Thyroid gland (tissue), 4 donors: ENCODE measurements at places on chromosomes 6 and 20. TPM values are rescaled to one million over a fixed set of nuclear protein-coding genes. Genes with fewer than 3 reads are reported as not detected.

VGLL2 gene
- total RNA-seq: not detected

- H3K36me3 ChIP-seq: no peaks in the 10 kb centered on the region
- H3K4me1 ChIP-seq: peaks cover 4% of the 10 kb centered on the region
- no peak for DNase-seq
- H3K27ac ChIP-seq: no peak overlapping the region
- no peaks in the 10 kb centered on the region for H3K27me3 ChIP-seq
Measured at GRCh38 chr6:150617496-150618460, 18.1 kb downstream of the PLEKHG1 start.

DNA sequence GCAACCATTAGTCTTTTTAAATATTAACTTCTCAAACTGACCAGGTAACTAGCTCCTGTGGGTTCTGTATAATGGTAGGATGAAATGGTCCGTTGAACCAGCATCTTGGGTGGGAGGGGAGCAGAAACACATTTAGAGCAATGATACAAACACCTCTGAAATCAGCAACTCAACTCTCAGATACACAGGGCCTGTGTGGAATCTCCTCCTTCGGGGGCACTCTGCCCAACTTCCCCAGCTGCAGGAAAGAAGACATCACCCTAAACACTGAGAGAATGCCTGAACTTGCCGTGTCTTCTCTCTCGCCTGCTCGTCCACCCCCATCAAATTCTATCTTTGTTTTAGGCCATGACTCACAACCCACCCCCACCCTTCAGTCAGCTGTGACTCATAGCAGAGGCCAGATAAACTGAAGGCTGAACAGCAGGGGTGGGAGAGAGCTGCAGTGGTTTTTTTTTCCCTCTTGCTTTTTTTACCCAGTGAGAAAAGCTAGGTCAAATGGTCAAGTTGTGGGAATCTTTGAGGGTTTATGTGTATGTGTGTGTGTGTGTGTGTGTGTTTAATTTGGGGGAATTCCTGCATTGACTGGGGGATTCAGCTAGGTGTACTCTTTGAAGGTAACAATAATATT is 593.4 kb upstream of the JAG1 start:
- no peak overlapping the region for H3K4me3 ChIP-seq
- no peaks in the 10 kb centered on the region for H3K27me3 ChIP-seq
- DNase-seq: no peak
- H3K36me3 ChIP-seq: no peaks in the 10 kb centered on the region
- no peak overlapping the region for H3K27ac ChIP-seq

SCUBE3 gene
- total RNA-seq: 119 TPM

DNA sequence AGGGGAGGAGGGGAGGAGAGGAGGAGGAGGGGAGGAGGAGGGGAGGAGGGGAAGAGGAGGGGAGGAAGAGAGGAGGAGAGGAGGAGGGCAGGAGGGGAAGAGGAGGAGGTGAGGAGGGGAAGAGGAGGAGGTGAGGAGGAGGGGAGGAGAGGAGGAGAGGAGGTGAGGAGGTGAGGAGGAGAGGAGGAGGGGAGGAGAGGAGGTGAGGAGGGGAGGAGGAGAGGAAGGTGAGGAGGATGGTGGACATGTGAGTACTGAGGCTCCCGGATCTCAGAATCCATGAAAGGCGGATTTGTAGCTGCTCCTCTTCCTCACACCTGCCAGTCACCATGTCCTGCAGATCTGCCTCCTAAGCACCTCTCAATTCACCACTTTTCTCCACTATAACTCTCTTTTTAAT is 59.8 kb downstream of the PSMB1 start:
- no peak overlapping the region for H3K4me3 ChIP-seq
- no peak overlapping the region for H3K27ac ChIP-seq
- no peaks in the 10 kb centered on the region for H3K36me3 ChIP-seq
- no peak for DNase-seq
- no peaks in the 10 kb centered on the region for H3K27me3 ChIP-seq
- no peaks in the 10 kb centered on the region for H3K4me1 ChIP-seq

SLC2A10 gene
- 33.7 TPM for total RNA-seq

C6orf132 gene
- 33.4 TPM for total RNA-seq

DNA sequence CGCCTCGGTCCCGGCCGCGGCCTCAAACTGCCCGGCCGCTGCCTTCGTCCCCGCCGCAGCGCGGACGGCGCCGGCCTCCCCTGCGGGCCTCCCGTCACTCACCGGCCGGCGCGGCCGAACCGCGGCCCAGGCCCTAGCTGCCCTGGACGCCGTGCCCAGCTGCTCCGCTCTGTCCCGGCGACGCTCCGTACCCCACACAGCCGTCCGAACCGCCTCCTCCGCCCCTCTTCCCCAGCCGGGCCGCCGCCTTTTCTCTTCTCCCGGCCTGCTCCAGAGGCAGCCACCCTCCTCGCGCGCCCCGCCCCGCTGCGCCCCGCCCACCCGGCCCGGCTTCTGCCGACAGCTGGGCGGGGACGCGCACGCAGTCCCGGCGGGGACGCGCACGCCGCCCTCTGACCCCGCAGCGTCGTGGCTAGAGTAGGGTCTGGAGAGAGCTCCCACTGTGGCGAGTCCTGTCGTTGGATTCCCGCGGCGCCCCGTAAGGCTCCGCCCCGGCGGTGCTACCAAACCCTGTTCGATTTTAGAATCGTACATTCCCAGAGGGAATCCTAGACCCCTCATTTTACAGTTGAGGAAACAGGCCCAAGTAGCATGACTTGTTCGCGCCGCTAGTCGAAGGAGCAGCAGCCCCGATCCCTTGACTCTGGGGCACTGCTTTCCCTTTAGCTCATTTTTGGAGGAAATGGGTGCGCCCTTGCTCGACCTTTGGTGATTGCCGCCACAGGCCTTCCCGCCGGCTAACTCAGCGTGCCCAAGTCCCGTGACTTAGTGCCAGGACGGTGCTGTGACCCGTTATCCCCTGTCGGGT is at the start of gene FBXO30:
Gene FBXO30 (minus strand): TSS at position 295 of the 808 bp plus-strand sequence. CDS start 8,390 bp downstream, outside the sequence.
- H3K27me3 ChIP-seq: no peaks in the 10 kb centered on the region
- peaks cover 21% of the 10 kb centered on the region for H3K4me1 ChIP-seq
- peak within 1 kb of the TSS; percentile 35 for H3K4me3 ChIP-seq
- H3K27ac ChIP-seq: peak within 1 kb of the TSS; percentile 91
- no peaks in the 10 kb centered on the region for H3K36me3 ChIP-seq
- peak; percentile 86 for DNase-seq

- H3K4me3 ChIP-seq: no peak overlapping the region
- DNase-seq: no peak
Measured at GRCh38 chr20:59688356-59688755, 84.0 kb downstream of the PHACTR3 start.

ATXN1 gene
- 62.1 TPM for total RNA-seq

- peak overlapping the region; percentile 45 for H3K4me3 ChIP-seq
- peak; percentile 71 for DNase-seq
- no peaks in the 10 kb centered on the region for H3K36me3 ChIP-seq
- no peaks in the 10 kb centered on the region for H3K27me3 ChIP-seq
- peaks cover 10% of the 10 kb centered on the region for H3K4me1 ChIP-seq
- peak overlapping the region; percentile 91 for H3K27ac ChIP-seq
Measured at GRCh38 chr6:26033085-26033940, 53.9 kb upstream of the HFE start.

- H3K27ac ChIP-seq: no peak overlapping the region
- no peaks in the 10 kb centered on the region for H3K27me3 ChIP-seq
- H3K36me3 ChIP-seq: no peaks in the 10 kb centered on the region
- no peak for DNase-seq
- H3K4me1 ChIP-seq: peaks cover 14% of the 10 kb centered on the region
- H3K4me3 ChIP-seq: peak overlapping the region; percentile 10
Measured at GRCh38 chr20:37096415-37097041, 731 bp upstream of the RBL1 start.

- H3K36me3 ChIP-seq: no peaks in the 10 kb centered on the region
- no peaks in the 10 kb centered on the region for H3K4me1 ChIP-seq
- no peak overlapping the region for H3K27ac ChIP-seq
Measured at GRCh38 chr6:84460491-84460890, 233.0 kb upstream of the CEP162 start.

MRAP2 gene
- 0.50 TPM for total RNA-seq

DNA sequence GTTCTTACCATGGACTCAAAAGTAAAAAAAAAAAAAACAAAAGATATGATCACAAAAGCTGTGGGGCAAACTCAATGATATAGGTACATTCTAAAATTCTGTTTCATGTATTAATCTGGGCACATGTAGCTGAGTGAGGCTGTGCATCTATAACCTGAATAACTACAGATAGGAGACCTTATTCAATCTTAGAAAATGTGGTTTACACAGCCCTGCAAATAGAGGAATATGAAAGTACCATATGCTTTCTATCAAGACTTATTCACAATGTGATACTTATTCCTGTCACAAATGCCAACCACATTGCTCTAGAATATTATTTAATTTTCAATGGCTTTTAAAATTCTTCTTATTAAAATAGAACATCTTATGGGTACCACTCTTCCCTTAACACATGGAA is 3.1 kb upstream of the SPACA1 start:
- no peak overlapping the region for H3K27ac ChIP-seq
- no peak for DNase-seq
- no peak overlapping the region for H3K4me3 ChIP-seq
- H3K36me3 ChIP-seq: no peaks in the 10 kb centered on the region

RBPJL gene
- total RNA-seq: not detected

DNA sequence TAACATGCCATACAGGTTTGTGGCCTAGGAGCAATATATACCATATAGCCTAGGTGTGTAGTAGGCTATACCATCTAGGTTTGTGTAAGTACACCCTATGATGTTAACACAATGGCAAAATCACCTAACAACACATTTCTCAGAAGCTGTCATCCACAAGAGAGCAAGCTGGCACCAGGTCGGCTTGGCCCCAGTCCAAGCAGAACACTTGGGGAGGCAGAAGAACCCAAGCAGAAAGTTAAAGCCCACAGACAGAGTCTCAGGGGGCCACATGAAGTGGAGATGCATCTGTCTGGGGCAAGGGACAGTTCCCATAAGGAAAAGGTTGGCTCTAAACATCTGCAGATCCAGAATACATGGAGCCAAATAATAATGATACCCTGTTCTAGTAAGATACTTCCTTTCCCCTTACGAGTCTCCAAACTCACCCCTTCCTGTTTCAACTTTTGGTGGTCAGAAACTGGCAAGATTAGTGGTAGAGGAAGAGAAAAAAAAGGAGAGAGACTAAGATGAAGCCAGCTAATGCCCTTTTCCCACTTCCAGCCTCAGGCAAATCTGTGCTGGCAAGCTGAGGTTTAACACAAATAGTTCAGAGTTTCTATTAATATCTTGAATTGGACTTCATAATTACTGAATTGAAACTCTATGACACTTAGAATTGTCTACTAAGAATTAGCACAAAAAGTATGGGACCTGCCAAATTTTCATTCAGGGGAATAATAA is 29.5 kb downstream of the TCF21 start:
- no peak overlapping the region for H3K4me3 ChIP-seq
- H3K36me3 ChIP-seq: no peaks in the 10 kb centered on the region
- DNase-seq: peak; percentile 49
- no peaks in the 10 kb centered on the region for H3K27me3 ChIP-seq

SEL1L2 gene
- not detected for total RNA-seq

BPIFA1 gene
- total RNA-seq: not detected

DNA sequence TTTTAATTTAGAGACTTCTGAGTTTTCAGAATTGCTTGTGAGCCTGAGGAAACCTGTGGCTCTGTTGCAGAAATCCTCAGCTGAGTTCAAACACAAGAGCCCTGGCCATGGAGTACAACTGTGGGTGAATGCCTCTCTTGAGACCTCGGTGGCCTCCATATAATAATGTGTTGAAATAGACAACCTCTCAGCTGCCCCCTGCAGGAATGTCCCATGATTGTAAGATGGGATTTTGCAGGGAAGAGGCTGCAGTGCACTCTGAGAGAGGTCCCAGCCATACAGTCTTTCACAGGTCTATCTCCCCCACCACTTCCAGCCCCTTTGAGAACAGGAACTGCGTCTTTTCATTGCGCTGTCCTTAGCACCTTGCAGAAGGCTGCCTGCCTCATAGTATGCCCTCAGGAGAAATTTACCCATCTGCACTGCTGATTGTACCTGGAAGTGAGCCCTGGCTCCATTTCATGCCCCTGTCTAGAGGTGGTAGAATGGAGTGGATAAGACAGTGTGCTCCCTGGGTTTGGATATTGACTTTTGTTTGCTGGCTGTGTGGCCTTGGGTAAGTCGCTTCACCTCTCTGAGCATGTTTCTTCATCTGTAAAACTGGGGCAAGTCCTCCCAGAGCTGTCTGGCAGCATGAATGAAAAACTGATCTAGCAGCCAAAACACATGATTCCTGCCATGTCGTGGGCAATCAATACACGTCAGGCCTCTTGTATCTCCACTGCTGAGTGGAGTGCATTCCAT is 16.8 kb upstream of the CDH22 start:
- DNase-seq: peak; percentile 33
- no peak overlapping the region for H3K4me3 ChIP-seq
- no peaks in the 10 kb centered on the region for H3K36me3 ChIP-seq
- peaks cover 9% of the 10 kb centered on the region for H3K4me1 ChIP-seq

GRCh38 chr6:6723361-6723760 is 134.8 kb downstream of the LY86 start:
- H3K27me3 ChIP-seq: no peaks in the 10 kb centered on the region
- peaks cover 48% of the 10 kb centered on the region for H3K4me1 ChIP-seq
- no peak overlapping the region for H3K4me3 ChIP-seq
- no peaks in the 10 kb centered on the region for H3K36me3 ChIP-seq
- peak overlapping the region; percentile 96 for H3K27ac ChIP-seq

EEF1A1 gene
- total RNA-seq: 11,705 TPM

DNA sequence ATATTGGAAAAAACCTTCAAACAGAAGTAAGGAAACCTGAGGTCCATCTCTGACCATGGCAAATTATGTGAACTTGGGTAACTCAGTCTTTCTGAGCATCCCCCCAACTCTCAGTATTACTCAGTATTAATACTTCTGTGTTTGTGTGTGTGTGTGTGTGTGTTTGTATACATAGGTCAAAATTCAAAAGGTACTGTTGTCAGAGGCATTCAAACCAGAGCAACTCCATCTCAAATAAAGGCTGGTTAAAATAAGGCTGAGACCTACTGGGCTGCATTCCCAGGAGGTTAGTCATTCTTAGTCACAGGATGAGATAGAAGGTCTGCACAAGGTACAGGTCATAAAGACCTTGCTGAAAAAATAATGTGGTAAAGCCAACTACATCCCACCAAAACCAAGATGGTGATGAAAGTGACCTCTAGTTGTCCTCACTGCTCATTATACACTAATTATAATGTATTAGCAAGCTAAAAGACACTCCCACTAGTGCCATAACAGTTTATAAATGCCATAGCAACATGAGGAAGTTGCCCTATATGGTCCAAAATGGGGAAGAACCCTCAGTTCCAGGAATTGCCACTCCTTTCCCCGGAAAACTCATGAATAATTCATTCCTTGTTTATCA is 33.3 kb upstream of the SLC22A16 start:
- no peaks in the 10 kb centered on the region for H3K36me3 ChIP-seq
- no peaks in the 10 kb centered on the region for H3K4me1 ChIP-seq

GRCh38 chr6:75543311-75543710 is 49.7 kb upstream of the FILIP1 start:
- no peak overlapping the region for H3K4me3 ChIP-seq
- no peaks in the 10 kb centered on the region for H3K36me3 ChIP-seq
- H3K27me3 ChIP-seq: no peaks in the 10 kb centered on the region

DNA sequence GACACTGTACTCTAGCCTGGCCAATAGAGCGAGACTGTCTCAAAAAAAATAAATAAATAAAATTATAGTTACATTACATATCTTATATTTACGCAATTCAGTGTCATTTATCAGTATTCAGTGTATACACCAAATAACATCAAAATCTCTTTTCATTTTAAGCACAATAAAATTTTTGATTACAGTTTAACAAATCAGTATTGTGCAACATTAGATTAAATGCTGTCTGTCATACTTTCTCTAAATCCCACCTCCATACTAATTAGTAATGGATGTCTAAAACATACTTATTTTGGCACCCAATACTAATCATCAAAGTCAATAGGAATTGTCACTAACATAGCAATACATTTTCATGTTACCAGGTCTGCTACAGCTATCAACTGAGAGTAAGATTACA is 27.4 kb downstream of the IBTK start:
- H3K4me3 ChIP-seq: no peak overlapping the region
- peaks cover 55% of the 10 kb centered on the region for H3K36me3 ChIP-seq
- DNase-seq: no peak
- H3K4me1 ChIP-seq: no peaks in the 10 kb centered on the region
- no peak overlapping the region for H3K27ac ChIP-seq

PNLDC1 gene
- not detected for total RNA-seq

TRIM40 gene
- not detected for total RNA-seq

RUNX2 gene
- 2.8 TPM for total RNA-seq
